ENCODE measurements at places on chromosomes 7 and 10. TPM values are rescaled to one million over a fixed set of nuclear protein-coding genes. Genes with fewer than 3 reads are reported as not detected.

Gene AKR1D1
- not detected for polyA plus RNA-seq

Gene CTTNBP2
- polyA plus RNA-seq: 0.45 TPM

Gene CPXM2
- 1.6 TPM for polyA plus RNA-seq

Gene CALML5
- polyA plus RNA-seq: not detected

Gene SLC25A28
- polyA plus RNA-seq: 46.1 TPM

Gene MYO1G
- 4.1 TPM for polyA plus RNA-seq

Gene HKDC1
- 57.2 TPM for polyA plus RNA-seq

Gene CYP3A4
- polyA plus RNA-seq: 10.4 TPM

Gene TCAF2
- 0.83 TPM for polyA plus RNA-seq

Gene POU6F2
- polyA plus RNA-seq: not detected

Gene BCL7B
- polyA plus RNA-seq: 86.2 TPM

Gene COBL
- 8.4 TPM for polyA plus RNA-seq

Gene CFAP43
- not detected for polyA plus RNA-seq

Gene TDRD1
- 0.10 TPM for polyA plus RNA-seq

Gene PLXDC2
- 0.89 TPM for polyA plus RNA-seq

Gene MRLN
- not detected for polyA plus RNA-seq

Gene BLNK
- 27.7 TPM for polyA plus RNA-seq

Gene GPR141
- polyA plus RNA-seq: 0.13 TPM

Gene TMEM236
- 16.8 TPM for polyA plus RNA-seq

Gene FAM25G
- not detected for polyA plus RNA-seq

Gene ANKRD30A
- not detected for polyA plus RNA-seq

Gene RTKN2
- polyA plus RNA-seq: 6.2 TPM

Gene CALN1
- polyA plus RNA-seq: 0.06 TPM

Gene FAM131B
- polyA plus RNA-seq: 0.54 TPM

Gene GPR22
- 0.07 TPM for polyA plus RNA-seq

Gene CALML3
- polyA plus RNA-seq: 0.07 TPM

Gene PNLIPRP2
- polyA plus RNA-seq: 51.9 TPM

Gene NUP205
- polyA plus RNA-seq: 22.6 TPM

Gene TLX1
- 2.7 TPM for polyA plus RNA-seq

Gene CPED1
- polyA plus RNA-seq: 1.4 TPM

Gene C10orf67
- polyA plus RNA-seq: 0.07 TPM

Gene SPDYE1
- not detected for polyA plus RNA-seq

Gene RBM20
- polyA plus RNA-seq: under 0.01 TPM

Gene GPR26
- not detected for polyA plus RNA-seq

Gene ELFN1
- 0.80 TPM for polyA plus RNA-seq

Gene CAV1
- polyA plus RNA-seq: 57.3 TPM

Gene BHLHA15
- 4.1 TPM for polyA plus RNA-seq

Gene PPP1R17
- polyA plus RNA-seq: not detected

Gene HECW1
- polyA plus RNA-seq: not detected

Gene WDR37
- 7.9 TPM for polyA plus RNA-seq

Gene SLC26A4
- polyA plus RNA-seq: 0.18 TPM

Gene VPS37D
- 2.6 TPM for polyA plus RNA-seq

Gene PPP1R9A
- polyA plus RNA-seq: 0.27 TPM

Gene ZPBP
- not detected for polyA plus RNA-seq
